ENCODE measurements at places on chromosomes 6 and 20.

GRCh38 chr6:2841264-2842138 is at the start of gene SERPINB1:
SERPINB1 (minus strand) TSS chr6:2841863; CDS start chr6:2840586, 1,277 bp downstream.
- DNase-seq: peak; percentile 85

DNA sequence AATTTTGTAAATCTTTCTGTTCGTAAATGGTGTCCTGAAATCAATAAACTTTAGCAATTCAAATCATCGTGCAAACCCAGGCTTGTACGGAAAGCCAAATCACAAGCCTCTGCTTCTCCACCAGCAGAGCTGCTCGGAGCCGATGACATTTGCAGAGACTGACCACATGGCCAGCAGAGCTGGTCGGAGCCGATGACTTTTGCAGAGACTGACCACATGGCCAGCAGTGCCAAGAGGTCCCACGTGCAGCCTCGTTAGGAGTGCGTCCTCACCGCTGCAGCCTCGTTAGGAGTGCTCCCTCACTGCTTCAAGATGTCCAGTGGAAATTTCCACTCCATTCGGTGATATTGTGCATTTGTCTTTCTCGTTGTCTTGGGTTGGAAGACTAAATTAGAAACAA is 28.5 kb downstream of the SMOC2 start:
- peak; percentile 11 for DNase-seq

GRCh38 chr20:60584221-60584620 is 626.0 kb downstream of the CDH26 start:
- peak; percentile 7 for DNase-seq

- no peak for DNase-seq
These were observed 93.6 kb downstream of the SYNE1 start for GRCh38 chr6:152543519-152543918.

DNA sequence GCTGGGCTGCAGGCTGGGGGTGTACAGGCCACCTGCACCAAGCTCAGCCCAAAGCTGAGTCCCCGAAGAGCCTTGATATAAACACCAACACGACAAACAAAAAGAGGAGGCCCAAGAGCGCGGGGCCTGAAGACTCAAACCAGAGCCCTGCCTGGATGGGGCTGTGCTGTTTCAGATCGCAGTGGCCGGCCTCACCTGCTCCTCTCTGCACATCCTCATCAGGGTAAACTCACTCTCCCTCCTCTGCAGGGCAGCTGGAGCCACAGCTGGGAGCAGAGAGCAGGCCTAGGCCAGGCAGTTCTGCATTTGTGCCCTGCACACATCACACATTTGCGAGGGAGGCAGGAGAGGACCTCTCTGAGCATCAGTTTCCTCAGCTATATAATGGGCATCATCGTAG is 3.7 kb upstream of the RBM38 start:
- DNase-seq: no peak

DNA sequence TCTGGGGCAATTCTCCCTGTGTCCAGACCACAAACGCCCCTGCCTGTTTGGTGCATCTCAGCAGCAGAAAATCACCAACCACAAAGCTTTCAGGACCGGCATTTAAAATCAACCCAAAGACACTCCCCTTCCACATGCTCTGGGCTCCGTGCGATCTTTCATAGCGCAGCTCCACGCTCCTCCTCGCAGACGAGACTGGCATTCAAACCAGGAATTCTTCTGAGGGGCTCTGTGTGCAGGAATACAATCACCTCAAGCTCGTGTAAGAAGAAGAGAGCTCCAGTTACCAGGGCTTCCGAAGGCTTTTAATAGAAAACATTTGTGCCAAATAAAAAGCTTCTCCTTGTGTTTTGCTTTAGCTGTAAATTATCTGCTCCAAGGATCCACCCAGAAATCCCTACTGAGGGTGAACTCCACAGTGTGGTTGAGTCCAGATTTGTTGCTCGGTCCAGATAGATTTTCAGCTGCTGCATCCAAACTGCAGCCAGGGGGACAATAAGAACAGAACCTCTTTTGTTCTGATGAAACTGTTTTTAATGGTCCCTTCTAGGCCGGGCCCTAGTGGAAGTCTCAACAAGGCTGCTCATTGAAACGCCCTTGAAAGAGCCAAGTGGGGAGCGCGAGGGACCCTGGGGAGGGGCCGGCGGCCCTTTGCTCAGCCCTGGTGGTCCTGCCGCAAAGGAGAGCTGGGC is 16.4 kb upstream of the BMP7 start:
- no peak for DNase-seq

GRCh38 chr6:163485388-163485851 is 70.9 kb downstream of the QKI start:
- peak; percentile 11 for DNase-seq

- DNase-seq: peak; percentile 2
These were observed 404.6 kb upstream of the OPRM1 start for GRCh38 chr6:153634416-153634815.

GRCh38 chr20:14142171-14142570 is 146.9 kb downstream of the MACROD2 start:
- peak; percentile 41 for DNase-seq

- peak; percentile 66 for DNase-seq
These were observed 69.6 kb downstream of the TBXT start for GRCh38 chr6:166097914-166098522.

DNA sequence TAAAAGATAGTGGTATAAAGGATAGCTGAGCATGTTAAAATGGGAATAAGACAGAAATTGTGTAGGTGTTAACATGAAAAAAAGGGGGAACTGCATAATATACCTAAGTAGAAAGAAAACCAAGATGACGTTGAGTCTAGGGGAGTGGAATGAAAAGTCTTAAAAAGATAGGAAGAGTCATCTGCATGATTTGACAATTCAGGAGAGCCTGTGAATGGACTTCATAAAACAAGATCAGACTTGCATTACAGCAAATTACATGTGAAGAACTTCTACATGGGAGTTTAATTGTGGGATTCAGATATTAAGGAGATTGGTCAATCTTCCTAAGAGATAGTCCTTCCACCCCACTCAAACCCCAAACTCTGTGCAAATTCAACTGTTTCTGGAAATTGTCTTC is 85.5 kb downstream of the WASF1 start:
- no peak for DNase-seq

- no peak for DNase-seq
These were observed 1292.6 kb upstream of the MAP3K7 start for GRCh38 chr6:91879386-91879995.

Measured in fibroblast of mammary gland (primary cell).